Activated CD4-positive, alpha-beta memory T cell treated with anti-CD3 and anti-CD28 coated beads for 36 hours (primary cell): ENCODE measurements at places on chromosomes 5 and 9. TPM values are rescaled to one million over a fixed set of nuclear protein-coding genes. Genes with fewer than 3 reads are reported as not detected.

Gene GAPVD1
- 42.2 TPM for total RNA-seq

GRCh38 chr9:2152966-2153629 is 138.0 kb downstream of the SMARCA2 start:
- H3K27ac ChIP-seq = no peak overlapping the region
- no peak for DNase-seq
- no peaks in the 10 kb centered on the region for H3K27me3 ChIP-seq
- H3K36me3 ChIP-seq = peaks cover 14% of the 10 kb centered on the region

DNA sequence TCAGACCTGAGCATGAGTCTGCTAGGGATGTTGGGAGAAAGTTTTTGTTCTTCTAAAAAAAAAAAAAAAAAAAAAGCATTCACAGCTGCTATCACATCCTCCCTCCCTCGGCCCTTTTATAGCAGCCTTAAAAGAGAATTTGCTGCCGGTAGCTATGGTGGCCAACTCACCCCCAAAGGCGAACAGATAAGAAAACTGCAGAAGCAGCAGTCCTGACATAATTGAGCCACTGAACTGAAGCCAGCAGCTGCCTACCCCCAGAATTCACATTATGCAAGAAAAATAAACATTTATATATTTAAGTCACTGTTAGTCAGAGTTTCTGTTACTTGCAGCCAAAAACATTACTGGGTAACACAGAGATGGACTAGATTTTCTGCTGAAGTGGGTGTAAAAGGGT is 124.3 kb upstream of the SMARCA2 start:
- no peaks in the 10 kb centered on the region for H3K4me1 ChIP-seq
- peaks cover 6% of the 10 kb centered on the region for H3K27me3 ChIP-seq
- no peaks in the 10 kb centered on the region for H3K36me3 ChIP-seq

- peaks cover 1% of the 10 kb centered on the region for H3K36me3 ChIP-seq
- DNase-seq = no peak
- no peaks in the 10 kb centered on the region for H3K27me3 ChIP-seq
- no peak overlapping the region for H3K4me3 ChIP-seq
- no peak overlapping the region for H3K27ac ChIP-seq
- H3K4me1 ChIP-seq = peaks cover 15% of the 10 kb centered on the region
These were observed 18.2 kb downstream of the FAF2 start for GRCh38 chr5:176466245-176466871.

Gene GPR151
- total RNA-seq = not detected

DNA sequence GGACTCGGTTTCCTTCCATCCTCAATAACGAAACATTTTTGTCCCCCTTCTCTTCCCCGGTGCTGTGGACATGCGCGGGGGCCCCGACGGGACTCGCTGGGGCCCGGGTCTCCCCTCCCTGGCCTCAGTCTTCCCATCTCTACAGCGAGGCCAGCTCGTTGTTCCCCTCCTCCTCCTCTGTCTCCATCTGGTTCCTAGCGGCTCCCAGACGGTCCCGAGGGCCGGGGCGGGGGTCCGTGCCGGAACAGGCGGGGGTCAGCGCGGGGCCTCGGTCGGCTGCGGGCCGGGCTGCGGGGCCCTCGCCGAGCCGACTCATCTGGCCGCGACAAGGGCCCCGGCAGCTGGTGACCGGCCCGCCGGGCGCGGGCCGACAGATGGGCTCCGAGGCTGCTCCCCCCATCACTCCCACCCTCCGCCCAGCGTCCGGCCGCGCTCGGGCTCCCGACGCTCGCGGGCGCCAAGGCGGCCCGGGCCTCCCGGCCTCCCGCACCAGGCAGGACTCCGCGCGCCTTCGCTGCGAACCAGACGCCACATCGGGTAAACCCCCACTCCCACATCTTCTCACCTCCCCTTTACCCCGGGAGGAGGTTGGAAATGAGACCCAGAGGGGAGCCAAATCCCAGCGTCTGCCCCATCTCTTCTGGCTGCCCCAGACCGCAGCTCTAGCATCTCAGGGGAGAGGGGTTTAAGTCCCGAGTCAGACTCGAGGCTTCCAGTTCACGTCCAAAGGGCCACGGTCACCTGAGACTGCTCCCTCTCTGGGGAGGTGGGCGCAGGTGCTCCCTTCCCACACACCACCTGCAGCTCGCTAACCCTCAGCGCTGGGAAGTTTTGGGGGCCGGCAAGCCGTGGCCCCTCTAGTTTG is 8.1 kb downstream of the BARHL1 start:
- H3K36me3 ChIP-seq = peaks cover 28% of the 10 kb centered on the region
- H3K27ac ChIP-seq = no peak overlapping the region
- H3K27me3 ChIP-seq = peaks cover 38% of the 10 kb centered on the region
- DNase-seq = no peak
